ENCODE measurements at places on chromosomes 12 and 14.

- DNase-seq = no peak
Observed at GRCh38 chr14:73645248-73645610, 443 bp downstream of the DNAL1 start.

DNA sequence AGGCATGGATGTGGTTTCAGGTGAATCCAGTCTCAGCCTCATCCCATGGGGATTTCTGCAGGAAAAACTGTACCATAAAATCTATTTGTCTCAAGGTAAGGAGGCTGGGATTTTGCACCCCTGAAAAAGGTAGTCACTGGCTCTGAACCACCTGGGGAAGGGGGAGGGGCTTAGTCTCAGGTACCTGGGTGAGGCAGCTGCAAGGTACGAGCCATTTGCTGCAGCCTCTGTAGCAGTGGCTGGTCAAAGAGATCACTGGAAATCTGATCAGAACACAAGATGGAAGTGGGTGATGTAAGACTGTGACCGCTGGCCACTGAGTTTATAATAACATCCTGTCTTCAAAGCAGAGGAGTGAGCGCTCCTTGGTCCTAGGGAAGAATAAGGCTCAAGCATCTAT is 209.9 kb upstream of the NOS1 start:
- no peak for DNase-seq

DNA sequence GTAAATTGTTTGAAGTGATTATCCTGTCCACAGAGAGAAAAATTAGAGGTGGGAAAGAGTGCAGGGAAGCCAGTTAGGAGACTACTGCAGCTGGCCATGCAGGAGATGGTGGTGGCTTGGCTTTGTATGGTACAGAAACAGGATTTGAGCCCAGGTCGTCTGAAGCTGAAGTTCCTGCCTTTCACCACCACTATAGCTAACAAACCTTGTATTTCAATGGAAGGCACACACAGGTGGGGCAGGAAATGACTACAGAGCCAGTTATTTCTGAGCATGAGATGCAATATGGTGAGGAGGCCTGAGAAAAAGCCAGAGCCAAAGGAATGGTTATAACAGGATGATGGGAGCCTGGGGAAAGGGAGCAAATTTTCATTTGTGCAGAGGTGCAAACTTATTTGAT is 103.9 kb downstream of the BTG1 start:
- DNase-seq = no peak

DNA sequence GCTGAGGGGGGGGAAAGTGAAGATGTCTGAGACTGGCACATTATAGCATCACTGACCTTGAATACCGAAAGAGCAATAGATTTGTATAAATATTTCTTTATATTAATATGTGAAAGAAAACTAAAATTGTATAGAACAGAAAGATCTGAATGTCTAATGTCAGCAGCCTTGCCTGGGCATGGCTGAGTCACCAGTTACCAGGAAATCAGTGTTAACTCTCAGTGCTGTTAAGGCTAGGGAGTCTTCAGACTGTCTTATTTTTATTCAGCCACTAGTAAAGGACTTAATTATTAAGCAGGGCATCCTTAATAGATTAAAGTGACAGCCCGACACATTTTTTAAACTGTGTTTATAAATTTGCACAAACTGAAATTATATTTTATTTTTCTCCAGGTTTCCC is 122.9 kb upstream of the AEBP2 start:
- DNase-seq = no peak

DNA sequence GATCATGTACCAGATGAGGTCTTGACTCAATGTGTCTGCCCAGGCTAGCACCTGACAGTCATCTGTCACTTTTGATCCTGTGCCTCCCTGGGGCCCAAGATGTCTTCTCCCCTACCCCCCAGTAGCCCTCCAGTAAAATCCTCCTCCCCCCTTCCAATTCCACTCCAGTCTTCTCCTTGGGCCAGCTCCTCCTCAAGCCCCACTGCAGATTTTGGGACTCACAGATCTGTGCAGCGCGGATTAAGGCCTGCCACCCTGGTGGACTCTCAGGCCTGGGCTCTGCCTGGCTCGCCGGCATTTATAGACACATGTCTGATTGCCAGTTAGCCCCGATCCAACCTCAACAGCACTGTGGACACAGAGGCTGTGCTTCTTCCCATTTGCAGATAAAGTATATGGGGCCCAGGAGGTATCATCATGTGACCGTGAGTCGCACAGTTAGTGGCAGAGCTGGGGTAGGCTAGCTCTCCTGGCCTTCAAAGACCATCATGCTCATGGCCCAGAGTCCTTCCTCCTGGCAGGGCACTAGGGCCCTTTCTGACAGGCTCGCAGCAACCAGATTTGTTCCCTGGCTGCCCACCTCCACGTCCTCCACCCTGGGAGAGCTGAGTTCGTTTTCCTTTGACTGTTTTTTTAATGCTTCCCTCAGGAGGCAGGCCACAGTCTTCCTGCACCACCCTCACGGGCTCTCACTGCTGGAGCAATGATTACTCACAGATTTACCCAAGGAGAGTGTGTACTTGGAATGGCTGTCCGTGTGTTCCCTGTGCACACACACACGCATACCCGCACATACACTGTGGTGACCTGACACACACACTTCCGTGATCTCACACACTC is 98.3 kb upstream of the DIO3 start:
- no peak for DNase-seq

DNA sequence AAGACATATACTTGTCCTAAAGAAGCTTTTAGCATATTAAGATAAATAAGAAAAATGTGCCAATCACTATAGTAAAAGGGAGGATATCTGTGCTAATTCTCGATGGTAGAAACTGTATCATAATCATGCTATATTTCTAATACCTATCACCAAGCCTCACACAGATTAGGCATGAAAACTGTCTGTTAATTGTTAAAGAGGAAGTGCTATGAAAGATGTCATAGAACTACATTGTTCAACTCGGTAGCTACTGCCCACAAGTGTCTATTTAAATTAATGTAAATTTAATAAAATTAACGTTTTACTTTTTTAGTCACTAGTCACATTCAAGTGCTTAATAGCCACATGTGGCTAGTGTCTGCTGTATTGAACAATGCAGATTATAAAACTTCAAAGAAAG is 77.5 kb upstream of the KICS2 start:
- DNase-seq = no peak

DNA sequence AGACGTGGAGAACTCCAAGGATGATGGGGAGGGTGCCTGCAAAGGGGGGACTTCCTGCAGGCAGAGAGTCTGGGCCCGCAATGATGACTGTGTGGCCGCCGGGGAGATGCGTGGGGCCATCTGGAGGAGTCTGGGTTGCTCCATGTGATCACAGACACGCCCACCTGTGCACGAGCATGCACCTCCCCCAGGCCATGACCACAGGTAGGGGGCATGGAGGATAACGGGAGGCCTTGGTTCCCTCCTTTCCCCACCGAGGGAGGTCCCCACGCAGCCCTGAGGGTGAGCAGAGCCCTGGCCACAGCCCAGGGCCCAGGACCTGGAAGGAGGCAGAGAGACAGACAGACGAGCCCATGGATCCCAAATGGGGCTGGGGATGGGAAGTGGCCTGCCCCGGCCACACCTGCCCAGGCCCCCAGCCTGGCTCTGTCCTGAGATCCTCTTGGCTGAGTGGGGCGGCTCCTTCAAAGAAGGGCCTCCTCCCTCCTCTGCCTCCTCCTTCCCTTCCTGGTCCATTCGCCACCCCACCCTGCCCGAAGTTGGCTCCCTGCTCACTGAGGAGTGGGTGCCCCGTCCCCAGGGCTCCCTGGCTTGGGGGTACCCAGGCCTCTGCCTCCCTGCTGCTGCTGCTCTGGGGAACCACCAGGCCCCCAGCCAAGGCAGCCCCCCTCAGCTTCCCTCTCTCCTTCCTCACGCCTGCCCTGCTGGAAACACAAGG is 138.2 kb downstream of the CALM1 start:
- no peak for DNase-seq

GRCh38 chr12:124098101-124098757 is 125.2 kb downstream of the ZNF664 start:
- no peak for DNase-seq
